ENCODE measurements at places on chromosomes 2 and 18.

GRCh38 chr2:160064916-160065315 is 2.5 kb upstream of the PLA2R1 start:
- DNase-seq: no peak

DNA sequence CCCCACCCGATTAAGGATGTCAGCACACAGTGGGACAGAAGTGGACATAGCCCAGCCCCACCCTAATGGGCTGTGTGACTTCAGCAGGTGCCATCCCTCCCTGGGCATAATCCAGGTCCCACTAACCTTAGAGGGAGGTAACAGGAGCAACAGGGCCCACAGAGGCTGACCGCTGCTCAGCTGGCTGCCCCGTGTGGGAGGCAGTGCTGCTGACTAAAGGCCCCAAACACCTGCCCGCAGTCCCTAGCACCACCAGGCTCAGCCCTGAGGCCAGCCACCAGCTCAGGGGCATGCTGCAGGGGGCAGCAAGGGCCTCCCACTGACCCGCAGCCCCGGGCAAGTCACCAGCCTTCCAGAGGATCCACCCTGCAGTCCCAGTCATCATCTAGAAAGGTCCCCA is 14.6 kb downstream of the BIN1 start:
- DNase-seq: no peak

DNA sequence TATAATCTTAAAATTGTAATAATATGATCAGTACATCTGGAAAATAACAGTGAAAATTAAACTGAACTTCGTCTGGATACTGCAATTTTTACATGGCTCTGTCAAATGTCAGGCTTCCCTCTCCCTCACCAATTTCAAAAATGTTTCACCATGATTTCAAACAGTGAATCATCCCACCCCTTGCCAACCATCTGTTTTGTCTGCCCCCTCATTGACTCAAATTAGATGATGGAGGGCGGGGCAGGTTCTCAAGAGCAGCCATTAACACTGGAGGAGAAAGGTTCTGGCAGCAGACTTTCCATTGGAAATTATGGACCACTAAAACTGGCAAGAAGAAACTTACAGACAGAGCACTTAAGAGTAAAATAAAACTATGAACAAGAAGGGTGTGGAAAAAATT is 1195.7 kb upstream of the ZEB2 start:
- DNase-seq: no peak

DNA sequence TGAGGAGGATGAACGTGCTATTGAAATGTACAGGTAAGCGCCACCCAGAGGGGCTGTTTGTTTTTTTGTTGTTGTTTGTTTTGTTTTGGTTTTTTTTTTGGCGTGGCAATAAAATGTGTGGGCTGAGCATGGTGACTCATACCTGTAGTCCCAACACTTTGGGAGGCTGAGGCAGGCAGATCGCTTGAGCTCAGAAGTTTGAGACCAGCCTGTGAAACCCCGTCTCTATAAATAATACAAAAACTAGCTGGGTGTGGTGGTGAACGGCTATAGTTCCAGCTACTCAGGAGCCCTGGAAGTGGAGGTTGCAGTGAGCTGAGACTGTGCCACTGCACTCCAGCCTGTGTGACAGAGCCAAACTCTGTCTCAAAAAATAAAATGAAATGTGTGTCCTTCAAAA is 6.2 kb downstream of the PDCL3 start:
- DNase-seq: no peak

GRCh38 chr2:229921101-229921891 is 513 bp downstream of the TRIP12 start:
- DNase-seq: peak; percentile 67
